ENCODE measurements at places on chromosomes 12 and 14.

DNA sequence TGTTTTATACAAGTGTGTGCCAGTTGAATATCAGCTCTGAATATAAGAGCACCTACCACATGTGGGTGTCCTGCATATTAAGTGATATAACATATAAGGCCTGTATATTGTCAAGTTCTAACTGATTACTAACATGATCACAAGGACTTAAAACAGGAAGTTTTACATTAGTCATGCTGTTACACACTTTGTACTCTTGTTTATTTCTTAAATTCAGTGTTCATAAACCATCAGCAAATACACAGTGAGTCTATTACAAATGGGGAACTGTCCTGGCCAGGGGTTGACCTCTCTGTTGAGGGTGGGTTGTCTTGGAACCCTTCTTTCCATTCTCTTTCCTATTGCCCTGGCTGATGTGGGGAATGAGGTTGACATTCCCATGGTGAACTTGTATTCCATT lies 19.1 kb downstream of the HELB start:
- no peak for DNase-seq

GRCh38 chr14:96351986-96352385 lies 11.2 kb downstream of the ATG2B start:
- no peak for DNase-seq

DNA sequence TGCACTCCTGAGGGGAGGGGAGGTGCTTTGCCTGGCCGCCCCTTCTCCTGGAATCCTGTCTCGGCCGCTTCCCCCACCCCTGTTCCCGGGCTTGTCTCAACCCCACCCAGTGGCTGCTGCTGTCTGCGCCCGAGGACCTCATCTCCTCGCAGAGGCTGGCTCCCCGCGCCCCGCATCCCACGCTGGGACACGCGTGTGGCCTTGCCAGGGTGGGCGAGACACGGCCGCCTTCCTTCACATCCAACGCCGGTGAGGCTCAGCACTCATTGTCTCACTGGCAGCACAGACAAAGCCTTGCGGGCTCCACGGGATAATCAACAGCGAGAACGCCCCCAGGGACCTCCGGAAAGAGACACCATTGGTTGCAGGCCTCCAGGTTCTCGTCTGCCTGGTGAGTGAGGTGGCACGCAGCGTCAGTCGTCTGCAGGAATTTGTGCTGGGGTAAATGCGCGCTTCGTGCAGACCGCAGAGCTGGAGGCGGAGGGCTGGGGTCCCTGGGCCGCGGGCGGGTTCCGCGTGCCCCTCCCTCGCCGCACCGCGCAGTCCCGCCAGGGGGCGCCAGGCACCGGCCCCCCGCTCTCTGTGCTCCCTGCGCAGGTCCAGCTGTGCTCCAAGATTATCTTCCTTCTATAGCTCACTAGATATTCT lies 26.8 kb downstream of the CCDC177 start:
- no peak for DNase-seq

DNA sequence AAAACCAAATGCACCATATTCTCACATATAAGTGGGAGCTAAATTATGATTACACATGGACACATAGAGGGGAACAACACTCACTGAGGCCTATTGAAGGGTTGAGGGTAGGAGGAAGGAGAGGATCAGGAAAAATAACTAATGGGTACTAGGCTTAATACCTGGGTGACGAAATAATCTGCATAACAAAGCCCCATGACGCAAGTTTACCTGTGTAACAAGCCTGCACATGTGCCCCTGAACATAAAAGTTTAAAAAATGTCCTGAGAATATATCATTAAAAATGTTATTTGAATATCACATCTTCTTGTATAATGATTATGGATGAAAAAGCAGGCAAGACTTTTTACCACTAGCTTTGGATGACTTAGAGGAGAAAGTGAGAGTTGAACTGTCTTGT lies 138.0 kb upstream of the NOVA1 start:
- no peak for DNase-seq

DNA sequence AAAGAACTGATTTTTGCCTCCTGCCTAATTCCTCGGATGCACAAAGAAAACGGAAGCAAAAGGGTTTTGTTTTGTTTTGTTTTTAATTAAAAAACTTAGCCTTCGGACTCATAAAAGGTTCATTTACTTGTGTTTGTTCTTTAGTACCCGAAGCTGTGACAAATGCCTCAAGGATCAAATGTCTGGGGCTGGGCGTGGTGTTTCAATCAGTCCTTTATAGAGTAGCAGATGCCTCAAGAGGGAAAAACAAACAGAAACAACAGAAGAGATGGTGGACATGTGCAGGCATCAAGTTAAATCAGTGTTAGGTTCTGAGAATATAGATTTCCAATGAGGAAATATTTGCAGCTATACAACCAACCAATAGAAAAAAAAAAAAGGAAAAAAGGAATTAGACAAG lies 1.6 kb upstream of the WIF1 start:
- no peak for DNase-seq

- peak; percentile 66 for DNase-seq
Observed at GRCh38 chr12:66776974-66777373, 98.1 kb upstream of the GRIP1 start.

DNA sequence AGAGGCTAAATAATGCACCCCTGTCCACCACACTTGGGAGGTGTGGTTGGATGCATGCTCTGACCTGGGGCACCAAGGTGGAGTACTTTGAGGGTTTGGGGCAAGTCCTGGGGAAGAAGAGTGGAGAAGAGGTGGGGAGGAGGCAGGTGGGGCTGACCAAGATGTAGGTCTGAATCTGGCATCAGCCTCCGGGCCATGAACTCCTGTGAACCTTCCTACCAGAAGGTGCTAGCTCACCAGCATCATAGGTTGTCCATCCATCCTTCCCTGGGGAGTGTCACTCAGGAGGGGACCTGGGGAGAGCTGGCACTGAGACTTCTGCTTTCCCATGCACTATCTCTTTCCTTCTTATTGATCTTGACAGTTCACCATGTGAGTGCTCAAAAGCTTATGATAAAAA lies 13.6 kb upstream of the EMP1 start:
- no peak for DNase-seq

- DNase-seq: no peak
Observed at GRCh38 chr12:89529738-89530137, 3.9 kb upstream of the POC1B start.

DNA sequence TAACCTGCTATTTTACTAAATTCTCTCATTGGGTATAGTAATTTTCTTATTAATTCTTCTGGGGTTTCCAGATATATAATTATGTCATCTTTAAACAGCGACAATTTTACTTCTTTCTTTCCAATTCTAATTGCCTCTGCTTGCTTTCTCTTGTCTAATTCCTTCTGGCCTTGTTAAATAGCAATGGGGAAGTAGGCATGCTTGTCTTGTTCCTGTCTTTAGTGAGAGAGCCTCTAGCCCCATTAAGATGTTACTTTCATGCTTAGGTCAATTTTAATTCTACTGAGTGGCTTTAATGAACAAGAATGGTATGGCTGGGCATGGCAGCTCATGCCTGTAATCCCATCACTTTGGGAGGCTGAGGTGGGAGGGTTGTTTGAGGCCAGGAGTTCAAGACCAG lies 31.7 kb downstream of the LRTM2 start:
- DNase-seq: no peak

GRCh38 chr14:55731881-55732498 lies 152.0 kb downstream of the KTN1 start:
- peak; percentile 28 for DNase-seq

DNA sequence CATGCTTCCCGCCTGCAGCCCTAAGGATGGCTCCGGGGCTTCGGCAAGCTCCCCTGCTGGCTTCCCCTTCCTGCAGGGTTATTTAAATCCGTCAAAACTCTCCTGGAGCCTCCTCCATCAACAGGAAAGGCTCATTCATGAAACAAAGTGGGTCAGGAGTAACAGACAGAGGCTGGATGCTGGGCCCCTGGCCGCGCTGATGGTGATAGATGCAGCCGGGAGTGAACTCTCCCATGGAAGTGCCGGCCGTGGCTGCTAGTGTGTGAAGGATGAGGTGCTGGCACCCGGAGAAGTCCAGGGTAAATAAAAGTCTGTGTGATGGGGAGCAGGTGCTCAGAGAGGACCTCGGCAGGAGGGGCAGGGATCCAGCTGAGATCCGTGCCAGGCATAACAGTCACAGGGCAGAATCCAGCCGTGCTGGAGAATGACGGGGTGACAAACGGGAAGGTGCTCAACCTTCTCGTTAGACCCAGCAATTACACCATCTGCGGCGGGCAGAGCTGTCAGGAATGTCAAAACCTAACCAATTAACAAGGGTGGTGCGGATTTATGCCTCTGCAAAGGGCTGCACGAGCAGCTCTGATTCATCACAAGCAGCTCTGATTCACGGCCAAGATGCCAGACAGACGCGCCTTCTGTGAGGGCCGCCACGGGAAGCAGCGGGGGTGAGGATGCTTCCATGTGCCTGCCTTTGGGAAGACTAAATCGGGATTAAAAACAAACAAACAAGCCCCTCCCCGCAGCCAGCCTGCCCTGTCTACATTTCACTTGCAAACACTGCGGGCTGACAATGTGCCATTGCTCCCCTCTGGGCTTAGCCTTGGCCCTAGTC lies 55.6 kb downstream of the SYNE3 start:
- DNase-seq: no peak

GRCh38 chr12:22529281-22530060 lies 14.9 kb downstream of the C2CD5 start:
- DNase-seq: no peak

DNA sequence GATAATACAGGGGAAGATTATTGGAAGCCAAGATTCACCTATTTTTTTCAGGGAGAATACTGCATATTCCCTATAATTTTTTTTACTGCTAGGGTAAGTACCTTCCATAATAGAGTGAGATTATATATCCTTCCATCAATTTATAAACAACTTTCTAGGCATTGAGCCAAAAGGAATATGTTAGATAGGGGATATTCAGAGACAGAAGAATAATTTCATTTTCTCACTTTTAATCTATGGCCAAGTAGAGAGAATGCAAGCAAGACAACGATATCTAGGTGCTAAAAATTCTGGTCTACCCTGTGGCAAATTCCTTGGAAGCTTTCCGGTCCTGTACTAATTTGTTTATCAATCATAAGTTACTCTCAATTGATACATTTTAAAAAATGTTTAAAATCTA lies 69.7 kb upstream of the STAC3 start:
- no peak for DNase-seq

DNA sequence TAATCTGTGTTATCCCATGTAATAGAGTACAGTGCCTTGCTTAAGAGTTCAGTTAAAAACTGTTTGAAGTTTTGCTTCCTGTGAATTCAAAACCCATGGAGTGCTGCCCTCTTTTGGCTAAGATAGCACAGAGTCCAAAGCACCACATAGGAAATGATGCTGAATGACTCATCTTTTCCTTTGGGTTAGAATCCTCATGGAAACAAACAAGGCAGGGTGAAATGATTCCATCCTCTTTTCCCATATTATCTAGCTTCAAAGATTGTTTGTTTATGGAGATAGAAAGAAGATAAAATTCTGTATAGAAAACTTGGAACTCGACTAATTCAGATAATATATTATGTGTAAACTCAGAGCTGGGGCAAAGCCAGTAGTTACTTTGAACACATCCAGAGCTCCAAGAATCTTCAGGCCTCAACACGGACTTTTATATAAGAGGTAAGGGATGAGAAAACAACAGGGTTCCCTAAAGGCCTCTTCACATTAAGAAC lies 87.4 kb downstream of the OTOGL start:
- DNase-seq: peak; percentile 15

DNA sequence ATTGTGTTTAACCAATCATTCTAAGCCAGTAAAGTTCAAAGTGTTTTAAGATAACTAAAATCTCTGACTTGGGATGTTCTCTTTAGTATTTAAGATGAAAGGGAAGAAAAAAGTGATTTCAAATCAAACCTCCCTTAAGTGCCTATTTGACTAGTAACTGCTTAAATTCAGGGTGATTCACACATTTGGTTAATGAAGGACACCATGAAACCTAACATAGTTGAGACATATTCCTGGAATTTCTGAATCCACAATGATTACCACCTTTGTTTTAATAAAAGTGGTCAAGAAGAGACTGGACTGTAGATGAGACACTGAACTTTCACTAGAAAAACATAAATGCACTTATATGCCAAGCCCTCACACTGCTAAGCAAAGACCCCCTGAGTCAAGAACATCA lies 138.7 kb downstream of the MED13L start:
- DNase-seq: no peak

- no peak for DNase-seq
Observed at GRCh38 chr14:86780461-86780860, 1212.5 kb downstream of the GALC start.

DNA sequence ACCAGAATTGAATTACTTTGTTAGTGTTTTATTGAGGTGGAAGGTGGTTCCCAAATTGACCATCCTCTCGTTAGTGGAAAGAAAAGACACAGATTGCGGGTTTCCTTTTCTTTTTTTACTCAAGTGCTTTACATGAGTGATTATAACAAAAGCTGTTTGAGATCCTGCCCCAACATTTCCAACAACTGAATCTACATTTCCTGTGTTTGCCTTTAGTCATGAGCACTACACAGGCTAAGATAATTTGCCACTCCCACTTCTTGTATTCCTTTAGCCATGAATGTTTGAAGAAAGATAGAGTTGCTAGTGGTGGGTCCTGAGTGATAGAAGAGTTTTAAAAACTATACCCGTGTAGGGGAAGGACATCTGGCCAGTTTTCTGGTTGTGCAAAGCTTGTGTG lies 16.0 kb downstream of the RERGL start:
- no peak for DNase-seq

DNA sequence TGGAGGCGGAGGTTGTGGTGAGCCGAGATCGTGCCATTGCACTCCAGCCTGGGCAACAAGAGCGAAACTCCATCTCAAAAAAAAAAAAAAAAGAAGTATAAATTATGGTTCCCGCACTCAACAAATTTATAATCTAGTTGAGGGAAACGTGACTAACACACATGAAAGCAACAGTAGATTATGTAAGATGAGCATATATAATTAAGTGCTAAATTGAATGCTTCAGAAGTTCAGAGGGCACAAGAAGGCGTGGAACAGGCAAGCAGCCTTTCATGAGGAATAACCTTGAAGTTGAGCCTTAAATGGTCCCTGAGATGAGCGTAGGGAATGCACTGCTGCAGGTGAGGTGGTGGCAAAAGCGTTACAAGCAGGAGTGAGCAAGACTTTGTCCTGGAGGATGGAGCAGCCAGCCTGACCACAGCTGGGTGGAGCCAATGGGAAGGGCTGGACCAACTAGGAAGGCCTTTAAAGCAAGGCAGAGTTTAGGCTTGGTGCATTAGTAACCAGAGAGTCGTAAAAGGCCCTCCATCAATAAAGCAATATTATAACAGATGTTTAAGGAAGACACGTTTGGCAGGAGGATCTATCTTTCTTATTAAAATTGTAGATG lies 30.6 kb upstream of the TUBA1A start:
- DNase-seq: no peak

GRCh38 chr12:112370868-112371510 lies 11.2 kb downstream of the HECTD4 start:
- DNase-seq: no peak

- DNase-seq: no peak
Observed at GRCh38 chr14:95408731-95409476, 89.2 kb upstream of the CLMN start.

DNA sequence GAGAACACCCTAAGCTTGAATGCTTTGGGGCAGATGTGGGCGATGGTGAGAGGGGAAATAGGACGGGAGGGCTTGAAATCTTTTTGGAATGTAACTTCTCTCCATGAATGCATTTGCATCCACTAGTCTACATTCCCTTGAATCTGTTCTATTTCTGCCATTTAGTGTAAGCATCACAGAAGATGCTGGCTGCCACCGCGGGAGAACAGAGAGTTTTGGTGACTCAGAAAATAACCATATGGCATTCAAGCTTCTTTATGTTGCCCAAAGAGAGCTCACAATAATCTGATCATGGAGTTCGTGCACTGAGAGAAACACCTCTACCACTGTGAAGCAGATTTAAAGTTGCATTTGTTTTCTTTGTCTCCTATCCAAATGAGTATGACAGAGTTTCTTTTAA lies 52.6 kb upstream of the OTX2 start:
- DNase-seq: no peak

- no peak for DNase-seq
Observed at GRCh38 chr12:12977231-12977630, 22.8 kb downstream of the HEBP1 start.
